ENCODE measurements at places on chromosomes 2 and 18. TPM values are rescaled to one million over a fixed set of nuclear protein-coding genes. Genes with fewer than 3 reads are reported as not detected.

GRCh38 chr2:227460833-227461232 lies 11.1 kb upstream of the AGFG1 start:
- H3K27ac ChIP-seq = no peak overlapping the region
- no peaks in the 10 kb centered on the region for H3K27me3 ChIP-seq
- peaks cover 15% of the 10 kb centered on the region for H3K4me1 ChIP-seq
- no peaks in the 10 kb centered on the region for H3K36me3 ChIP-seq
- DNase-seq = no peak
- H3K4me3 ChIP-seq = no peak overlapping the region

The SLC5A6 gene
- 41.0 TPM for polyA plus RNA-seq

GRCh38 chr2:85134896-85135659 lies 1.9 kb downstream of the TCF7L1 start:
- peak overlapping the region; percentile 91 for H3K4me3 ChIP-seq
- DNase-seq = peak; percentile 98
- 0 out of 2 replicates have a peak, but pooled peaks cover 4% of the 10 kb centered on the region for H3K27me3 ChIP-seq
- peak overlapping the region; percentile 100 for H3K27ac ChIP-seq
- H3K36me3 ChIP-seq = peaks cover 24% of the 10 kb centered on the region
- H3K4me1 ChIP-seq = peaks cover 60% of the 10 kb centered on the region

DNA sequence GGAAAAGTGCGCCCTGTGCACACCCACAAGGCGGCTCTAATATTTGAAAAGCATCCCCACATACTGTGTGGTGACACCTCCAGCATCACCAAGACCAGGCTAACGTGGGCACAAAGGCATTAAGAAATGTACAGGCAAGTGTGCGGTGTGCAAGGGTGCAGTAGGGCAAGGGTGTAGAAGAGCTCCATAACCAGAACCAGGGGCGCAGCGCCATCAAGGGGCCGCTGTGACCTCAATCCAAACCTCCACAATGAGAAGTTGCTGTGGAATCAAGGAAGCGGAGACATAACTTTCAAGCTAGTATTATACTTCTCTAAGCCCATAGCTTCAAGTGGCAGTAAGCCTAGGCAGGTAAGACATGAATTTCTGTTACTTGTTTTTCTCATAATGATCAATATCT lies 13.0 kb downstream of the L3MBTL4 start:
- peaks cover 7% of the 10 kb centered on the region for H3K4me1 ChIP-seq
- peak; percentile 51 for DNase-seq
- H3K27me3 ChIP-seq = no peaks in the 10 kb centered on the region

The DNAJC5G gene
- polyA plus RNA-seq = not detected

DNA sequence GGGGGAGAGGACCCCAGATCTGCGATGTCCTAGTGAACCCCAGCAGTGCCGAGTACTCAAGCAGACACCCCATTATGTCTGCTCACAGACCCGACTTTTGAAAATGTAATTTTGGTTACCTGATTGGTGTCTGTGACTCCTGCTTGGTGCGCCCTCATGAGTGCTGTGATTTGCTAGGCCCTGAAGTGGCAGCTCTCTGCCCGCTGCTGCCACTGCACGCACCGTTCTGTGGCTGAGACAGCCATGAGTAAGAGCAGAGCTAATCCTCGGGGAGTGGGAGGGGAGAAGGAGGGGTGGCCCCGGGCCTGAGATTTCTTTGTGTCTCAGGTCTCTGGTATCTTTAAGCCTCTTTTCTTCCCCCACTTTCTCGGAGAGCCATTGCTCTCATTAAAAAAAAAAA lies 18.2 kb downstream of the FHOD3 start:
- H3K36me3 ChIP-seq = no peaks in the 10 kb centered on the region
- H3K27ac ChIP-seq = no peak overlapping the region
- no peaks in the 10 kb centered on the region for H3K27me3 ChIP-seq
- H3K4me1 ChIP-seq = no peaks in the 10 kb centered on the region
- no peak overlapping the region for H3K4me3 ChIP-seq

The CYRIA gene
- 1.7 TPM for polyA plus RNA-seq

The HOXD4 gene
- not detected for polyA plus RNA-seq

GRCh38 chr18:28161608-28162599 lies 15.0 kb downstream of the CDH2 start:
- no peaks in the 10 kb centered on the region for H3K36me3 ChIP-seq
- H3K4me3 ChIP-seq = no peak overlapping the region
- H3K27ac ChIP-seq = no peak overlapping the region

DNA sequence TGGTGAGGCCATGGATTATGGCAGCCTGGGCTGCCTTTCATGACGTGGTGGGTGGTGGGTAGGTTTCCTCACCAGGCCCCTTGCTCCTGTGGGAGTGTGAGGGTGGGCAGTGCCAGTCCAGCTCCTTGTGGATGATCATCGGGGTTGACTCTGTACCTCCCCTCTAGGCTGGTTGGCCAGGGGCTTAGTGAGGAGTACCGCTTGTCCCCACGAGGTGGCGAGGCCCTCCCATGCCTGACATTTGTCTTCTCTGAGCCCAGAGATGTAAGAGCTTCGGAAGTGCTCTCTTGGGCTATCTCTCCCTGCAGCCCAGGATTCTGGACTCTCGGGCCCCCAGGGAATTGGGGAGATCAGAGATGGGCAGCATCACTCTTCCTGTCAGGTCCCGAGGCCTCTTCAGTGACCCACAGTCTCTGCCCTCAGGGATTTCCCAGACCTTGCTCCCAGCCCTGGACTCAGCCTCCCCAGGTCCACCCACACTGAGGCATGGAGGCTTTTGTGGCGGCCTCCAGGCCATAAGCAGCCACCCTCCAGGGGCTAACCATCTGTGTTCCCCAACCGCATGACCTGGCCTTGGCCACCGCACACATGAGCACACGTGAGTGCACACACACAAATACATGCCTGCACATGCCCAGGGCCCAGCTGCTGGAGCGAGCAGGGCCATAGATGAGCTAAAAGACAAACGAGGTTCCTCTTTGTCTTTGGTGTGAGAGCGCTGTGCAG lies 6.5 kb downstream of the SPR start:
- H3K27me3 ChIP-seq = peaks cover 51% of the 10 kb centered on the region
- peaks cover 23% of the 10 kb centered on the region for H3K4me1 ChIP-seq
- no peak overlapping the region for H3K4me3 ChIP-seq
- no peaks in the 10 kb centered on the region for H3K36me3 ChIP-seq
- DNase-seq = peak; percentile 88
- no peak overlapping the region for H3K27ac ChIP-seq

- H3K27me3 ChIP-seq = no peaks in the 10 kb centered on the region
- H3K36me3 ChIP-seq = no peaks in the 10 kb centered on the region
- no peak overlapping the region for H3K4me3 ChIP-seq
These were observed 19.7 kb upstream of the RNF125 start for GRCh38 chr18:31998880-31999412.

DNA sequence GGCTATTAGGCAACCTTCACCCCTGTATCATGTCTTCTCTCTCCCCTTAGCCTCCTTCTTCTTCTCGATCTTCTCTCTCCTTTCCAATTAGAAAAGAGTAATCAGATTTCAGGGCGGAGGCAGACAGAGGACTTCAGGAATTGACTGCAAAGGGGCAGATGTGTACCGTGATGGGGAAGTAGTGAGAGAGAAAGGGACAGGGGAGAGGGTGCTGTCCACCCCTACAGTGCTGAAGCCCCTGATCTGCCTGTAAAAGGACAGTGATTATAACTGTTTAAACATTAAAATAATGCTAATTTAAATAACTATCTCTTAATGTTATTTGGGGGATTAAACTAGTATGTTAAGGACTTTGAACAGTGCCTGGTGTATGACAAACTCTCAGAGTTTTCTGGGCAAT lies 178.5 kb downstream of the ACTR3 start:
- no peaks in the 10 kb centered on the region for H3K4me1 ChIP-seq
- peak; percentile 24 for DNase-seq
- no peak overlapping the region for H3K27ac ChIP-seq
- H3K27me3 ChIP-seq = no peaks in the 10 kb centered on the region
- no peak overlapping the region for H3K4me3 ChIP-seq

- 0 out of 2 replicates have a peak, but pooled peaks cover 7% of the 10 kb centered on the region for H3K36me3 ChIP-seq
- no peaks in the 10 kb centered on the region for H3K27me3 ChIP-seq
- no peak overlapping the region for H3K27ac ChIP-seq
- no peak overlapping the region for H3K4me3 ChIP-seq
- H3K4me1 ChIP-seq = no peaks in the 10 kb centered on the region
These were observed 150.3 kb upstream of the MMADHC start for GRCh38 chr2:149737896-149738295.

The FAM98A gene
- 149 TPM for polyA plus RNA-seq

The CRACDL gene
- 0.16 TPM for polyA plus RNA-seq

The FAP gene
- polyA plus RNA-seq = not detected

DNA sequence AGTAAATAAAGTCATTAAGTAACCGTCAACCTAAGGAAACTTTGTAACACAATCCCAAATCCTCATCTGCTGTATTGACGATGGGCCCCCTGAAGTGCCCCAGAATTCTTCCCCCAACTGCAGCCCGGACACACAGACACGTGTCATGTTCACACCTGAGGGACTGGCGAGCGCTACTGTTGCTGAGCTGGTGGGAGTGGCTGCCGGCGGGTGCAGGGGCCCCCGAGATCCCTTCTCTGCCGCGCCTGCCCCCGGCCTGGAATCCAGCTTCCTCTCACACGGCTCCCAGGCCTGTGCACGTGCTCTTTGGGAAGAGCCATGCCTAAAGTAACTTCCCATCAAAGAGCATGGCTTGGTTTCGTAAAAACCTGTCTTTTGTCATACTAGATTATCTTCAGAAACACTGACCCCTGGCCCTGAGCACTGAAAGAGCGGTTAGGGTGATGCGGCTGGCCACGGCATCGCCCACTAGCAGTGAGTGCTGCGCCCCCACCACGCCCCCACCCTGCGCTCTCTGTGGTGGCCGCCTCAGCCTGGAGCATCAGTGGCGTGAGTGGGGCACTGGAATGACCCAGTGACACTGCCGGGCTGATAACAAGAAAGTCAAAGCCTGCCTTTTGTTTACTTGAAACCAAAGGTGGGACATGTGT lies 56.0 kb downstream of the ADI1 start:
- no peaks in the 10 kb centered on the region for H3K36me3 ChIP-seq
- no peaks in the 10 kb centered on the region for H3K4me1 ChIP-seq
- 0 out of 2 replicates have a peak overlapping the region, but pooled peaks have one; percentile 15 for H3K27ac ChIP-seq
- no peaks in the 10 kb centered on the region for H3K27me3 ChIP-seq
- DNase-seq = no peak

The GPR17 gene
- polyA plus RNA-seq = not detected

DNA sequence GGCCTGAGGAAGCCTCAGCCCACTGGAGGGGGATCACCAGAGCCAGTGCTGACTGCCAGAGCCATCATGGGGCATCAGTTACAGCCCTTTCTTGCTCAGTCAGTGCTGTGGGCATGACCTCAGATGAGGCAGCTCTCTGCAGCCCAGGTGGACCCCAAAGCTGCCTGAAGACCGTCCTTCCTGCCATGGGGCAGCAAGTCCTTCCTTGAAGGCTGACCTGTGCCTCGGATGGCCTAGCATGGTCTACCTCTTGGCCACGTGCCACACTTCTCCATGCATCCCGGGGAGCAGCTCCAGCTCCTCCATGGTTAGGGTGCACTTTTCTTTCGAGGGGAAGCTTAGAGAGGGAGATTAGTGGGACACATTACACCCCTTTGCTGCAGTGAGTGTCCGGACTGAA lies 233.4 kb downstream of the VAPA start:
- no peak overlapping the region for H3K4me3 ChIP-seq
- H3K27me3 ChIP-seq = no peaks in the 10 kb centered on the region
